ENCODE measurements at places on chromosomes 13 and 19. TPM values are rescaled to one million over a fixed set of nuclear protein-coding genes. Genes with fewer than 3 reads are reported as not detected.

DNA sequence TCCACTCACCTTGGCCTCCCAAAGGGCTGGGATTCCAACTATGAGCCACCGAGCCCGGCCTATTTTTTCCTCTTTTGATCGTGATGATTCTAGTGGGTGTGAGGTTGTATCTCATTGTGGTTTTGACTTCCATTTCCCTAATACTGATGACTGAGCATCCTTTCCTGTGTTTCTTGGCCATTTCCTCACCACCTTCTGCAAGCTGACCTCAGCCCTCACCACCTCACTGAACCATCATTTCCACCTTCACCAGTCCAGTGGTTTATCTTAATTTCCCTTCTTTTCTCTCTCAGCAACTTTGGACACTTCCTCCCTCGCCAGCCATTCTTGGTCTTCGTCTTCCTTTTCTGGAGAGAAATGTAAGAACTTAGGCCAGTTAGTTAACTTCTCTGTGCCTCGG, 13.0 kb upstream of the BICRA start:
- no peak for DNase-seq

The SPPL2B gene
- total RNA-seq, result 24.2 TPM

The DCT gene
- 0.16 TPM for total RNA-seq

The PSG7 gene
- not detected for total RNA-seq

The CYP2A6 gene
- total RNA-seq, result not detected
